ENCODE measurements at places on chromosomes 3 and 15. TPM values are rescaled to one million over a fixed set of nuclear protein-coding genes. Genes with fewer than 3 reads are reported as not detected.

Gene SLC35G2
- 7.3 TPM for total RNA-seq

Gene ZCWPW2
- total RNA-seq, result 0.16 TPM

Gene SLC2A2
- not detected for total RNA-seq

Gene ROBO2
- not detected for total RNA-seq

Gene PCSK6
- 0.83 TPM for total RNA-seq

Gene ALDH1A2
- total RNA-seq, result 1.2 TPM

Gene GRM2
- total RNA-seq, result 0.23 TPM

Gene HIGD2B
- total RNA-seq, result 0.16 TPM

Gene CLASP2
- total RNA-seq, result 70.9 TPM

Gene DOCK3
- 1.1 TPM for total RNA-seq

Gene IMPG2
- total RNA-seq, result 0.05 TPM

Gene CCDC33
- total RNA-seq, result not detected

Gene AGBL1
- total RNA-seq, result 0.14 TPM

Gene ITIH3
- not detected for total RNA-seq

Gene RYK
- 18.4 TPM for total RNA-seq

Gene ZNF860
- total RNA-seq, result 1.8 TPM

Gene SNX33
- 6.8 TPM for total RNA-seq

Gene ACTC1
- not detected for total RNA-seq

Gene PRRT3
- total RNA-seq, result 10.7 TPM

Gene ANKDD1A
- total RNA-seq, result 2.5 TPM

Gene CASR
- not detected for total RNA-seq

Gene SRPRB
- total RNA-seq, result 92.1 TPM

Gene LYZL4
- not detected for total RNA-seq

Gene EEFSEC
- total RNA-seq, result 23.8 TPM

Gene CYP1A1
- 0.48 TPM for total RNA-seq

Gene RAD51
- 53.8 TPM for total RNA-seq

Gene DPH6
- total RNA-seq, result 13.2 TPM

Gene GOLGA8G
- total RNA-seq, result not detected

Gene PSMA4
- total RNA-seq, result 331 TPM

Gene LTK
- 0.25 TPM for total RNA-seq

Gene NAALADL2
- not detected for total RNA-seq

Gene GASK1A
- total RNA-seq, result not detected

Gene IL16
- total RNA-seq, result 42.8 TPM

Gene TEX55
- total RNA-seq, result not detected

Gene GPR171
- 232 TPM for total RNA-seq

Gene HAPLN3
- 71.4 TPM for total RNA-seq

Gene LRRC49
- total RNA-seq, result not detected

Gene SKOR1
- total RNA-seq, result 0.09 TPM

Gene TEX264
- 43.1 TPM for total RNA-seq

Gene SLC6A1
- total RNA-seq, result not detected

Gene AHSG
- total RNA-seq, result not detected

Gene HESX1
- total RNA-seq, result 0.43 TPM

Gene TM6SF1
- 3.3 TPM for total RNA-seq

Gene COPG1
- 182 TPM for total RNA-seq

Gene SPESP1
- 0.97 TPM for total RNA-seq

Gene MAPK6
- 58.7 TPM for total RNA-seq

Gene ILDR1
- total RNA-seq, result 0.28 TPM

Gene BTD
- 3.9 TPM for total RNA-seq
